ENCODE measurements at places on chromosomes 16 and 17.

DNA sequence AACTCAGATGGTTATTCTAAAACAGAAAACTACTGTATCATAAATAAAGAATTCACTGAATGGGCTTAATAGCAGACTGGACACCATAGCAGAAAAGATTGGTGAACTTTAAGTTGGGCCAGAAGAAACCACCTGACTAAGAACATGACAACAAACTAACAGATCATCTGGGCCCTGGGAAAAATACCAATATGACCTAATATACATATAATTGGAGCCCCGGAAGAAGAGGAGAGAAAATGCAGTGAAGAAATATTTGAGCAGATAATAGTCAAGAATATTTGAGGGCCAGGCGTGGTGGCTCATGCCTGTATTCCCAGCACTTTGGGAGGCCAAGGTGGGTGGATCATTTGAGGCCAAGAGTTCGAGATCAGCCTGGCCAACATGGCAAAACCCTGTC, 25.5 kb upstream of the SDK2 start:
- no peak for DNase-seq

DNA sequence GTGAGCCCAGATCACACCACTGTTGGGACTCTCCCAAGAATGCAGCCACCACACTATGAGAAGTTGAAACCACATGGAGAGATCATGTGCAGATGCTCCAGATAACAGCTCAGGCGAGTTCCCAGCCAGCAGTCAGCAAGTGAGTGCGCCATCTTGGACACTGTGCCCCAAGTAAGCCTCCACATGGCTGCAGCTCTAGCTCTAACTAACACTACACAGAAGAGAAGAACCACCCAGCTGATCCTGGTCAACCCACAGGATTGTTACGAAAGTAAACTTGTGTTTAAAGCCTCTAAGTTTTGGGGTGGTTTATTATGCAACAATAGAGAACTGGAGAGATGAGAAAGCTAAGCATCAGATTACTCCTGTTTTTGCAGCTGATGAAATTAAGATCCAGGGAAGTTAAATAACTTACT, 25.8 kb downstream of the SLC38A7 start:
- no peak for DNase-seq

- peak; percentile 82 for DNase-seq
These were observed 18.6 kb downstream of the NOD2 start for GRCh38 chr16:50711862-50712559.

- DNase-seq = no peak
These were observed 47.1 kb downstream of the VMP1 start for GRCh38 chr17:59754552-59754951.

GRCh38 chr17:74012465-74012864, 191.0 kb upstream of the RPL38 start:
- DNase-seq = no peak

GRCh38 chr16:29230671-29231096, 175.8 kb downstream of the NPIPB11 start:
- DNase-seq = no peak

DNA sequence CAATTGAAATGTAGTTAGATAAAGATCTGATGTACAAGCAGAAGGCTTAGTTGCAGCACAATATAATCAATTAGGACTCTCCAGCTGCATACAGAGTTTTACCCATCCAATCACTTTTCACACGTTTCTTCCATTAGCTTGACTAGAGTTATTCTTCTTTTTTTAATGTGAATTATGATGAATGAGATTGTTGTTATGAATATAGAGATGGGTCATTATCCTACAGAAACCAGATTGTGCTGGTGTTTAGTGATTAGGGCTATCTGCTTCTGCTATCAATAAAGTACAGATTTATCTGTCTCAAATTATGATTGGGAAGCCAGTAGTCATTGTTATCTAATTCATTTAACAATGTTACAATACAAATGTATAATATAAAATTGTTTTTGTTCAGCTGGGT, 221.4 kb upstream of the TBX2 start:
- DNase-seq = no peak

GRCh38 chr17:17749921-17750320, 68.7 kb downstream of the RAI1 start:
- DNase-seq = peak; percentile 77

DNA sequence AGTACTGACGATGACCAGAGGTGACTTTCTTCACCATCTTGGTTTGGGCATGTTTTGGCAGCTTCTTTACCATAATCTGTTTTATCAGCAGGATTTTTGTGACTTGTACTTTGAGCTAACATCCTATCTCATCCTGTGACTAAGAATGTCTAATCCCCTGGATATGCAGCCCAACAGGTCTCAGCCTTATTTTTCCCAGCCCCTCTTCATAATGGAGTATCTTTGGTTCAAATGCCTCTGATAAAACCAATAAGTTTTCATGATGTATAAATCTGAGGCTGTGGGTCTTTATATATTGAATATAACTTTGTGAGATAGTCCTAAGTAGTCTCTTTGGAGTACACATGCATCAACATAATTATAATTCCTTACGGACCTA, 186.9 kb upstream of the WSB1 start:
- DNase-seq = no peak

- no peak for DNase-seq
These were observed 210.6 kb downstream of the MAP2K4 start for GRCh38 chr17:12231355-12231682.

DNA sequence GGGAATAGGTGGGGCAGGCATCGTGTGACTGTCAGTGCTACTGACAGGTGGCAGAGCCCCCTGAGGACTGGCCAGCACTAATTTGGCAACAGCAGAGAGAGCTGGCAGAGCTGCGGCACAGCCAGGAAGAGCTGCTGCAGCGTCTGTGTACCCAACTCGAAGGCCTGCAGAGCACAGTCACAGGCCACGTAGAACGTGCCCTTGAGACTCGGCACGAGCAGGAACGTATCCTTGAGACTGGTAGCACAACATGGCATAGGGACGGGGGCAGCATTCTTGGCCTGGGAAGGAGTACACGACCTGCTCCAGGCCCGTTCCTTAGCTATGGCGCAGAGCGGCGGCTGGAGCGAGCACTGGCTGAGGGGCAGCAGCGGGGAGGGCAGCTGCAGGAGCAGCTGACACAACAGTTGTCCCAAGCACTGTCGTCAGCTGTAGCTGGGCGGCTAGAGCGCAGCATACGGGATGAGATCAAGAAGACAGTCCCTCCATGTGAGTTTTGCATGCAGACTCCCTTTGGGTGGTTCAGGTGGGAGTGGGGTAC, 3.0 kb upstream of the NRN1L start:
- peak; percentile 73 for DNase-seq

DNA sequence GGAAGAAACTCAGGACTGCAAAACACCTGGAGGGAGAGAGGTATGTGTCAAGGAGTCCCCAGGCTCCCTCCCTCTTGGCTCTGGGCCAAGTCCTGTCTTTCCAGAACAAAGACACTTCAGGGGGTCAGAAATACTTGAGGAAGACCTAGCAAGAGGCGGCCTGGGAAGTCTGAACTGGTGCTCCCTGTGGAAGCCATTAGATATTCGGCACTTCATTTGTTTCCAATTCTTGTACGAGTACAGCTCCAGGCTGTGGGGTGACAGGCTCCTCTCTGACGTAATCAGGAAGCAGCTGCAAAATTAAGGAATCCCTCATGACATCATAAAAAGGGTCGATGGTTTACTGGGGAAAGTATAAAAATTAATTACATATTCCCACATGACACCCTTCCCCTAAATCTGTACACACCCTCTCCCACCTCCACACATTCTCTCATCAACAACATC, 108.7 kb downstream of the SMG6 start:
- DNase-seq = no peak

DNA sequence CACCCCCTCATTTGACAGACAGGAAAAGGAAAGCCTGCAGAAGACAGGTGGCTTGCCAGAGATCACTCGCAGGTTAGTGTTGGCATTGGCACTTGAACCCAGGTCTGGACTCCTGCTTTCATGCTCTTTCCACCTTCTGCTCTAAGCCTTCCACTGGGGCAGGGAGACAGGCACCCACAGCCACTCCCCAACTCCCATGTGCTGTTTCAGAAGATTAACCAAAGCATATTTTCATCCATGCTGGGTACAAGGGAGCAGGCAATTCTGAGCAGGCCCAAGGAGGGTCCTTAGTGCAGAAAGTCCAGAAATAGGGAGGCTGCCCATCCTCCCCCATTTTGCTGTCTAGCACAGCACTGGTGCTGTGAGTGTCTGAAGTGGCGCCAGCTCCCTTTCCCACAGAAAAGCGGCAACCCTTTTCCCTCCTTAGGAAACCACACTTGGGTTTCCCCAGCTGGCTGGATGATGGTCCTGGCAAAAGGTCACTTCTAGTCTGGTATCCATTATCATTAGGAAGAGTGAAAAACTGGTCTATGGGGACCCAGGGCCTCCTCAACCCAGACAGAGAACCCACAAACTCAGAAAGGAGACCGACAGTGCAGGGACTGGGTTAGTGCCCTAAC, 2.0 kb upstream of the CAVIN1 start:
- DNase-seq = no peak

DNA sequence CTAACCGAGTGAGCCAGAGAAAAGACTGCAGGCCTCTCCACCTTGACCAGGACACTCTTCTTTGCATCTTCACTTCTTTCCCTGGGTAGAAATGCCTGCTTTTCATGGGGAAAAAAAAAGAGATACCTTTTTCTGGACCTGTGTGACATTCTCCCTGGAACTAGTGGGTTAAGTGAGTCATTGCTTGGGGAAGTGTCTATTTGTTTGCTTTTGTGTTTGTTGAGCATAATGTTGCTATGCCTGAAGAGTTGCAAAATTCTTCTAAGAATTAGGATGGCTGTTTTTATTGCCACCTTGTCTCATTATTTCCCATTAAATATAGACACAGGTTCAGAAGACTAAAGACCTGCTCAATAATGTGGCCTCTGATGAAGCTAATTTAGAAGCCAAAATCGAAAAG, 18.8 kb downstream of the CLUAP1 start:
- DNase-seq = no peak

- no peak for DNase-seq
These were observed 69.4 kb downstream of the MPRIP start for GRCh38 chr17:17111401-17112393.

DNA sequence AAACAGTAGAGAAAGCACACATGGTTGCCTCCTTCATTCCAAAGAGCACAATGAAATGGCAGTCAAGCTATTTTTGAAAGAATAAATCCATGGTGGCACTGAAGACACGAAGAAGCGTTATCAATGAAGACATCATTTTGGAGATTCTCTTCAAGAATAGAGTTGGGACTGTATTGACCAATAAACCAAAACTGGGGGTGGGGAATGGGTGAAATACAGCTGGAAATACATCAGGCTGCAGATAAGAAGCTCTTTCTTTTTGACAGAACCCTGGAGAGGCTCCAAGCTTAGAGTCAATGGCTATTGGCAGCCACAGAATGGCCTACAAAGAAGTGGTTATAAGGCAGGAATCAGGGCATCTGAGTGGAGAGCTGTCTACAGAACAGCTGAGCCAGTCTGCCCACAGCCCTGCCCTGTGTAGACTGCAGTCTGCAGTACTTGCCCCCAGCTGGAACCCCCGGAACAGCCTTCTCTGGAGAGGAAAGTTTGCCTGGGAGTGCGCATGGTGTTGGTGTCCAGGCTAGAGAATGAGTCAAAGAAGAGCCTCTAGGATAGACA, 100.4 kb downstream of the STX8 start:
- peak; percentile 94 for DNase-seq

GRCh38 chr17:82201498-82201910, 11.1 kb downstream of the CCDC57 start:
- DNase-seq = no peak

GRCh38 chr16:79576602-79577001, 23.9 kb downstream of the MAF start:
- no peak for DNase-seq

DNA sequence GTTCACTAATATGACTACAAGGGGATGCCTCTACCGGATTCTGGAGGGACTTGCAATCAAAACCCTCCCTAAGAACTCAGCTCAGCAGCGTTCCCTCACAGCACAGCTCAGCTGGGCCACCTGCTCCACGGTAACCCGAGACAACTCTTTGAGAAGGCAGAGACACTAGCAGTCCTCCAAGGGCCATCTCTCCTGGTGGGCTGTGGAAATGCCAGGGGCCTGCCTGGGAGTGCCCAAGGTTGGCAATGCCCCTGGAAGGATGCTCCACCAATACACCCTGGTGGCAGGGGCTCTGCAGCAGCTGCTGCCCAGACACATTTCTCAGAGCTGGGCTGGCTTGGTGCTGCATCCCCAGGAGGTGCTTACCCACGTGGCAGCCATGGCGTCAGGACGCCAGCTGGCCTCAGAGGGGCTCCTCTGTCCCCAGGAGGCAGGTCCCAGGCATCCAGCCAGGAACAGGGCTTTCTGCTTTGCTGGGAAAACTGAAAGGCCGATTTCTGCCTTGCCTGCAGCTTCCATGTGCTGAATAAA, 16.5 kb downstream of the CDIP1 start:
- DNase-seq = peak; percentile 79

GRCh38 chr17:82408288-82408937, 9.7 kb upstream of the HEXD start:
- DNase-seq = no peak

DNA sequence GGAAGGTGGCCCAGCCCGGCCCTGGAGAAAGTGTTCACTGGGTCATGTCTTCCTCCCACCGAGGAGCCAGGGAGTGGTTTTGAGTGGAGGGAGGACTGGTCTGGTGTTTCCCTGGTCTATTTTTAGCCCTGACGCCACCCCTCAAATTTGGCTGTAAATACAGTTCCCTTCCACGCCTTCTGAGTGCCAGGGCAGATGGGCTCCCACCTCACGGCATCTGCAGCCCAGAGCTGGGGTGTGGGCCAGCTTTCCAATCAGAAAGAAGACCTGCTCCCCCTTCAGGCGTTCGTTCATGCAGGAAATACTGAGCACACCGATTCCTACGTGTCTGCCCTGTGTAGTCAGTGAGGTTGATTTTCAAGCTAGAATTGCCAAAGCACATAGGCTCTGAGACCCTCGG, 53.7 kb downstream of the SNX20 start:
- DNase-seq = no peak

GRCh38 chr16:23879735-23880373, 44.1 kb downstream of the PRKCB start:
- no peak for DNase-seq

DNA sequence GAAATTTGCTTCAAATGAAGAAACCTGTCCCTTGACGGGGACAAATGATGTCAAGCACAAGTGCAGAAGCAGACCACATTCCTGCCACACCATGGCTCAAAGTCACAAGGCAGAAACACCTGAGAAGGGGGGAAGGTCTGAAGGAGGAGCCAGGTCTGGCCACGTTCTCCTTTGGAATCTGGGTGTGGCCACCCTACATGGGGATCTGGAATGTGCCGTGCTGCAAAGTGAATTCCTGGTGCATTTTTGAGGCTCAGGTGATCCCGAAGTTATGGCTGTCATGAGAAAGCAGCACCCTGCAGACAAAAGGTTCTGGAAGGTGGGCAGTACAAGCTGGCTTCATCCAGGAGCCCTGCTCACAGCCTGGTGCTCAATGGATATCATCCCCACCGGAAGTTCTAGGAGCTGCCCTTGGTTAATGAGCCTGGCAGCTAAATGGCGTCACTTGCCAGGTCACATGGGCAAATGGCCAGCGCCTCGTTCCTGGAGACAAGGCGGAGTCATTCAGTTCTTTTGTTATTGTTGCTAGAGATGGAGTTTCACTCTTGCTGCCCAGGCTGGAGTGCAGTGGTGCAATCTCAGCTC, 20.1 kb upstream of the ADCY9 start:
- no peak for DNase-seq

GRCh38 chr17:40022961-40023541, 7.8 kb downstream of the CSF3 start:
- DNase-seq = no peak

GRCh38 chr16:18816286-18816685, 14.9 kb upstream of the ARL6IP1 start:
- DNase-seq = peak; percentile 56

- DNase-seq = no peak
These were observed 1028.1 kb upstream of the EEF2KMT start for GRCh38 chr16:6125483-6126259.

- DNase-seq = peak; percentile 58
These were observed 3.1 kb downstream of the CDC6 start for GRCh38 chr17:40290629-40291280.
